Epithelial cell of proximal tubule (primary cell): ENCODE measurements at places on chromosomes 16 and 17. TPM values are rescaled to one million over a fixed set of nuclear protein-coding genes. Genes with fewer than 3 reads are reported as not detected.

The KCNG4 gene
- total RNA-seq = not detected in 2 replicates

GRCh38 chr16:81283044-81283443, 31.7 kb upstream of the GAN start:
- no peak for DNase-seq

The TOP2A gene
- 198 and 206 TPM in 2 replicates for total RNA-seq

The NPW gene
- total RNA-seq = 0.46 and 2.4 TPM in 2 replicates

- no peak for DNase-seq
Observed at GRCh38 chr17:1590747-1591473, 28.3 kb upstream of the PITPNA start.

DNA sequence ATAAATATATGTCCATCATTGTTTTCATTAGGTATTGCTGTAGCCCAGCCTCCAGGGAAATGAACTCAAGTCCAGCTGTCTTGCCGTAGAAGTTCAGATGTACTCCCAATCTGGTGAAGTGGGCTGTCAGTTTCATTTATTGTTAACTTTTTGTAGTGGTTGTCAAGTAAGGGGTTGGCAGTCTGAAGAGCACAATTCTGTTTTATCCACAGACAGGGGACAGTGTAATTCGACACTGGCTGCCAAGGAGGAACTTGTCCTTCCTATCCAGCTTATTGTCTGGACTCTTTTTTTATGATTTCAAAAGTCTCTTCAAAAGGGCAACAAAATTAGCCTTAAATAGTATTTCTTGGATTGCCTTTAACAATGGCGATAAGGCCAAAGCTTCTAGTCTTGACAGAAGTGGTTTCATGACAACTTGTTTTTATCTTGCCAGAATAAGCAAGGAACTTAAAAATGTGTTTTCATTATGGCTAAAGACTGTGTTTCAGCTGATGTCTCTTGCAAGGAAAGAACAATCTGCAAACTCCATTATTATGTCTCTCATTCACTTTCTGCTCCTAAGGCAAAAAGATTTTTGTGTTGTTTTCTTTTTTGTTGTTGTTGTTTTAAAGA, 73.9 kb upstream of the TANC2 start:
- DNase-seq = no peak

DNA sequence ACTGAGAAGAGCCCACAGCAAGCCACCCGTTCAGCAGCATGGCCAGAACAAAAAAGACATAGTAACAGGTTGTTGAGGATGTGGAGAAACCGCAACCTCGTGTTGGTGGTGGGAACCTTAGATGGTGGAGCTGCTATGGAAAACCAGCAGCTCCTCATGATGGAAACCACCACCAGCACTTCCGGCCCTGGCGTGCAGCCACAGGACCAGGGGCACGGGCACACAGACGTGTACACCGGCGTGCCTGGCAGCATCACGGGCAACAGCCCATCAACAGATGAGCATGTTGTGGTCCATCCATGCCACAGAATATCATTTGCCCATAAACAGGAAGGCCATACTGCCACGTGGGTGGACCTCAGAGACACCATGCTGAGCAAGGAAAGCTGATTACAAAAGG, 11.9 kb downstream of the CTU2 start:
- no peak for DNase-seq

DNA sequence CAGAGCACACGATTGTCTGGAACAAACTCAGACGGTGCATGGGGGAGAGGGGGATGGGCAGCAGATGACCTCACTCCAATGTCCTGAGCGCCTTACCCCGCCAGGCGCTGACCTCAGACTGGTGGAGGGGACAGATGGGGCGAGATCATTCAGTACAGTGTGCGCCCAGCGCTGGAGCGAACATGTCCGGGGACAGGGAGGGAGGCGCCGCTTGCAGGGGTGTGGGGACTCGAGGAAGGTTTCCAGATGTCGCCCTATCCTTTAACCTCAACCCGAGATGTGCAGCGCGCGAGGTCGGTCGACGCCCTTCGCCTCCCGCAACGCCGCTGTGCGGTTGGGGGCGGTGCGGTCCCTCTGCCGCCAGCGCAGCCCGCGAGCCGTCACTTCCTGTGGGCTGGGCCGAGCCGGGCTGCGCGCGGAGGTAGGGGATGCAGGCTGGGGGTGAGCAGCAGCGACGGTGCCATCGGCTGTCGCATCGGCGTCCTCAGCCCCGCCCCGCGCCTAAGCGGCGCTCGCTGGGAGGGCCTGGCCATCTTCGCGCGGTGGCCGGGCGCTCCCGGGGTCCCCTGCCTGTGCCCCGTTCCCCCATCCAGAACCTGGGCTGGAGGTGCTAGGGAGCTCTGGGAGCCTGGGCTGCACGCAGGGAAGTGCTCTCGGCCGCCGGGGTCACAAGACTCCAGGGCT, 5.3 kb upstream of the CDR2L start:
- DNase-seq = no peak

DNA sequence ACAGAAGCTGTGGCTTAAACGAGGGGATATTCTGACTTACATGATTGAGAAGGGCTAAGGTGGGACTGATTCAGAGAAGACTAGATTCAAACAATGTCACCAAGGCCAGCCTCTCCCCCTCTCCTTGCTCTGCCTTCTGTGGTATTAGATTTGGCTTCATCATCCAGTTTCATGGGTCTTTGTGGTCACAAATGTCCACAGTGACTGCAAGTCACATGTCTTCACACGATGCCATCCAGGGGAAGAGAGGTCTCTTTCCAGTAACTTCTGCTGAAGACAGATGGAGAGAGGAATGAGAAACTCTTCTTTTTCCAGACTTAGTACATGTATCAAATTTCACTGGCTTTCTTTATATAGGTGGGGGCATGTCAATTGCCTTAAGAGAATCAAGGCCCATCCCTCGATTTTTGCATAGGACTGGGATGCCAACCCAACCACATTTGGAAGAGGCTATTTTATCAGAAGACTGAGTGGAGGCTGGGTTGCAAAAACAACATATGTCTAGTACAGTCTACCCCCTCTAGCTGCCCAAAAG, 57.3 kb upstream of the HNF1B start:
- no peak for DNase-seq

The SSH2 gene
- total RNA-seq = 15.2 and 19.8 TPM in 2 replicates

The LSM12 gene
- 58.5 and 75.8 TPM in 2 replicates for total RNA-seq

DNA sequence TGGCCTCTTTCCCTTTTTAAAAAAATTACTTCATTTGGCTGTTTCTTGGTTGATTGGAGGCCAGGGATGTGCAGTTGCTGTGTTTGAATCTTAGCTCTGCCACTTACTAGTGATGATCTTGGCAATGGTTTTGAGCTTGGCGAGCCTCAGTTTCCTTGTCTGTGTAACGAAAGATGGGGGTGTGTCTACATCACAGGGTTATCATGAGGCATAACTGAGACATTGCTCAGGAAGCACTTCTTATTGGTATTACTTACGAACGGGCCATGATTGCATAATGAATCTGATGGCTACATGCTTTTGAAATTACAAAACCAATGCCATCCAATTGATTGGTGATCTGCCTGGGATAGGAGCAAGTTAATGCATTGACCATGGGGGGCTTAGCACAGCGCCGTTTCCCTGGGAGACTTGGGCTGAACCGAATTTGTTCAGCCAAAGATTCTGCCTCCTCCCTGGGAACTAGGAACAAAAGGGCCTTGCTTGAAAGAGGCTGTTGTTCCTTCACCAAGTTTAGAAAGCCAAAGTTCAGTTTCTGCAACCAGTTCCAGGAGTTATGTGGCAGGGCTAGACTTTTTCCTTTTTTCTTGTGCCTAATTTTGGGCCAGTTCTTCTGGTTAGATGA, 21.9 kb downstream of the CMIP start:
- no peak for DNase-seq

The NOTUM gene
- total RNA-seq = not detected in 2 replicates

DNA sequence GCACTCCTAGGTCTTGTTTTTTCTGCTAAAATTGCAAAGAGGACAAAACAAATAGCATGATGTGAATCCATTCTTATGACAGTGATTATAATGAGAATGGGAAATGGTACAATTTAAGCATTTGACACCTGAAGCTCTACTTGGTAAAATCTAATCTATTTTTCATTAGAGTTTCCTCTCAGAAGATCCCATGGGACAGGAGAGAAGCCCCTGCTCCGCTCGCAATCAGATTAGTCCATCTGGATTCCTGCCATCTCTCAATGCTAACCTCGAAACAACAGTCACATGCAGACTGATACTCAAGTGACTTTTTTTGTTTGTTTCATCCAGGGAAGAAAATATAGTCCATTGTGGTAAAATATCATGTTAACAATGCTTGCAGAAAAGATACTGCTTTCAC, 107.4 kb upstream of the TOM1L1 start:
- no peak for DNase-seq

The KRT32 gene
- not detected in 2 replicates for total RNA-seq

DNA sequence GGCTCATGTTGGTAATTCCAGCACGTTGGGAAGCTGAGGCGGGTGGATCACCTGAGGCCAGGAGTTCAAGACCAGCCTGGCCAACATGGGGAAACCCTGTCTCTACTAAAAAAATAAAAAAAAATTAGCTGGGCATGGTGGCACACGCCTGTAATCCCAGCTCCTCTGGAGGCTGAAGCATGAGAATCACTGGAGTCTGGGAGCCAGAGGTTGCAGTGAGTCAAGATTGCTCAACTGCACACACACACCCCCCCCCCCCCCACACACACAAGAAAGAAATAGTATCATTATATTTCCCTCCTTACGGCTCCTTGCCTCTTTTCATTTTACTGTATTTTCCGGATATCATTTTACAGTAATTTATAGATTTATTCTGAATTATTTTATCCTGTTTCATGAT, 963.1 kb upstream of the GOT2 start:
- DNase-seq = no peak

- no peak for DNase-seq
Observed at GRCh38 chr17:72258711-72259110, 137.9 kb downstream of the SOX9 start.

- no peak for DNase-seq
Observed at GRCh38 chr16:68400924-68401460, 47.3 kb downstream of the SMPD3 start.

DNA sequence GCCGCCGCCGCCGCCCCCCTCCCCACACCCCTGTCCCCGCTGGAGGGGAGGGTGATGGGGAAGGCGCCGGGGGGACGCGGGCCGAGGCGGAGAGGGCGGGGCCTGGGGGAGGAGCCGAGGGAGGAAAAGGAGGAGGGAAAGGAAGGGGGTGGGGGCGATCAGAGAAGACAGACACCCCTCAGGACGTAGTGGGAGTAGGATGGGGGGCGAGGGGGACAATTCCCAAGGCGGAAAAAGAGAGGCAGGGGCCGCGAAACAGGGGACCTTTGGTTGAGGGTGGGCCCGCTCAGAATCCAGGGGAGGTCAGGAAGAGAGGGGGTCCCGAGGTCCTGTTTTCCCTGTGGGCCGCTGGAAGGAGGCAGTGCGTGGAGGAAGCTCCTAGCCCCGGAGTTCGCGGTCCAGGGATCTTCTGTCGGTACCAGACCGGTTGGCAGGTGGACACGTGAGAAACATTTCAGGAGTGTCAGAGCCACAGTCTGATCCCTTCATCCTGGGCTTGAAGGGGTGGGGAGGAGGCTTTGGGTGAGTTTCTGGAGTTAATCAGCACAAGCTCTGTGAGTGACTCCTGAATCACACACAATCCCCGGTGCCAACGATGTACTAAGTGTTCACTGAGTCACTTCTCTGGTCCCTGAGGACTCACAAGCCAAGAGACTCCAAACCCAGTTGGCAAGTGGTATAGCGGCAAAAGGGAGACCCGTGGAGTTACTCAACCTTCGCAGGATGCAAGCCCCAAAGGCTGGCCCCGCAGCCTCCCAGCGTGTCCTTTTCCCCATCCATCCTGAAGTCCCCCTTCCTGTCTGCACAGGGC, at the start of gene XYLT1:
Gene XYLT1 (minus strand): TSS at position 53 of the 811 bp plus-strand sequence. CDS start 164 bp downstream, outside the sequence.
- no peak for DNase-seq

GRCh38 chr16:19542138-19542821, 13.2 kb upstream of the VPS35L start:
- DNase-seq = no peak

DNA sequence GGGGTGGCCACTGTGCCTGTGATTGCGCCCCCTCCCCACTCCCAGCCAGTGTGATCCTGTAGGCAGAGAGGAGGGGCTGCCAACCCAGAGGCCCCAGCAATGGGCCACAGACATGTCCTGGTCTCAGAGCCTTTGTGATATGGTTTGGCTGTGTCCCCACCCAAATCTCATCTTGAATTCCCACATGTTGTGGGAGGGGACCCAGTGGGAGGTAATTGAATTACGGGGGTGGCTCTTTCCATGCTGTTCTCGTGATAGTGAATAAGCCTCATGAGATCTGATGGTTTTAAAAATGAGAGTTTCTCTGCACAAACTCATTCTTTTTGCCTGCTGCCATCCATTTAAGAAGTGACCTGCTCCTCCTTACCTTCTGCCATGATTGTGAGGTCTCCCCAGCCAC, 56.8 kb upstream of the ZNF469 start:
- no peak for DNase-seq

DNA sequence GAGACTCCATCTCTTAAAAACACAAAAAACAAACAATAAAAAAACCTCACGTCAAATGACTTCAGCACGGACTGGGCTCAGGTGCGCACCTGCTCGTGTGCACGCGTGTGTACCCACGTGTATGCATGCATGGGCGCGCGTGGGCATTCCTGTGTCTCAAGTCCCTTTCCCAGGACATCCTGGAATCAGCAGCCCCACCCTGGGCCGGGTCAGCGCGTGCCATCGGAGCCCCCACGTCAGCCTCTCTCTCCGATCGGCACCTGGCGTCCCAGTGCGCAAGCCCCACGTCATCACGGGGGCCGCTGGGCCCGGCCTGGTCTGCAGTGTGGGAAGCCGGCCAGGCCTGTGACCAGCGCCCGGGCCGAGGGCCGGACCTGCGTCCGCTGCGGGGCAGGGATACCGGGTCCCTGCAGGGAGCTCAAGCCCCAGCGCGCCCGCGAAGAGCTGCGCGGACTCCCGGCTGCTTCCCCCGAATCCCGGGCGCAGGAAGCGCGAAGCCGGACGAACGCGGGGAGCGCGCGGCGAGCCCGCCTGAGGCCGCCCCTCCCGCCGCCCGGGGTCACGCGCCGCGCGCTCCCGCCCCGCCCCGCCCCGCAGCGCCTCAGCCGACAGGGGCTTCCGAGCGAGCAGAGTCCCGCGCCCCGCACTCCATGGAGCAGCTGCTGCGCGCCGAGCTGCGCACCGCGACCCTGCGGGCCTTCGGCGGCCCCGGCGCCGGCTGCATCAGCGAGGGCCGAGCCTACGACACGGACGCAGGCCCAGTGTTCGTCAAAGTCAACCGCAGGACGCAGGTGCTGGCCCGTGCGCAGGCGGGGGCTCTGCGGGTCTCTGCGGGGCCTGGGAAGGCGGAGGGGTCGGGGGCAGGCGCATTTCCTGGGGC, at the start of gene FN3K:
Gene FN3K (plus strand): TSS at position 629 of the 880 bp plus-strand sequence. CDS start 22 bp downstream, at position 651.
- DNase-seq = no peak

- DNase-seq = no peak
Observed at GRCh38 chr16:87344931-87345631, 27.9 kb upstream of the C16orf95 start.

The FOXL1 gene
- total RNA-seq = 11.6 and 14.6 TPM in 2 replicates

- no peak for DNase-seq
Observed at GRCh38 chr16:68492543-68493411, 44.5 kb upstream of the SMPD3 start.
